ENCODE measurements at places on chromosomes 3 and 15.

- DNase-seq: peak; percentile 87
Measured at GRCh38 chr3:125585595-125586223, 9.6 kb downstream of the OSBPL11 start.

- DNase-seq: peak; percentile 14
Measured at GRCh38 chr3:64616953-64617352, 70.8 kb downstream of the ADAMTS9 start.

DNA sequence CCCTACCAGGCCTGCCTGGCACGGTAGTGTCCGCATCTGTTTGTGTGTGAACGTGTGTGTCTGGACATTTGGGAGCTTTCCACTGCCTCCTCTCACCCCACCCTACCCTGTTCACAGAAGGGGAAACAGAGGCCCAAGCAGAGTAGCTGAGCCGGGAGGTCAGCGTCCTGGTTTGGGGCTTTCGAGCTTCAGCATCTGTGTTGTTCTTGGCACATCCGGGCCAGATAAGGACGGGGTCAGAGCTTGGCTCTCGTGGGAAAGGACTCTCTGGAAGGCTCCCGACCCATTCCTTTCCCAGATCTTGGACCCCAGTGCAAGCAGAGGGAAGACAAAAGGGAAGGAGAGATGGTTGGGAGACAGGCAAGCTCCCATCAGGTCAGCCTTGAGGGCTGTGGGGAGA lies 6.3 kb upstream of the PTH1R start:
- peak; percentile 56 for DNase-seq

GRCh38 chr3:42996633-42997075 lies 17.5 kb downstream of the GASK1A start:
- DNase-seq: no peak

Measured in cardiac fibroblast (primary cell).